ENCODE measurements at places on chromosomes 12 and 14.

DNA sequence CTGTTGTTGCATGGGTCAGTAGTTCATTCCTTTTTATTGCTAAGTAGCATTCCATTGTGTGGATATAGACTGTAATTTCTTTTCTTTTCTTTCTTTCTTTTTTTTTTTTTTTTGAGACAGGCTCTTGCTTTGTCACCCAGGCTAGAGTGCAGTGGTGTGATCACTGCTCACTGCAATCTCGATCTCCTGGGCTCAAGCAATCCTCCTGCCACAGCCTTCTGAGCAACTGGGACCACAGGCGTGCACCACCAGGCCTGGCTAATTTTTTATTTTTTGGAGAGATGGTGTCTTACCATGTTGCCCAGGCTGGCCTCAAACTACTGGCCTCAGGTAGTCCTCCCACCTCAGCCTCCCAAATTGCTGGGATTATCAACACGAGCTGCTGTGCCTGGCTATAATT is 5.2 kb downstream of the ATP6V0A2 start:
- no peak for DNase-seq

- DNase-seq: no peak
Measured at GRCh38 chr12:91722072-91722471, 423.6 kb downstream of the BTG1 start.

DNA sequence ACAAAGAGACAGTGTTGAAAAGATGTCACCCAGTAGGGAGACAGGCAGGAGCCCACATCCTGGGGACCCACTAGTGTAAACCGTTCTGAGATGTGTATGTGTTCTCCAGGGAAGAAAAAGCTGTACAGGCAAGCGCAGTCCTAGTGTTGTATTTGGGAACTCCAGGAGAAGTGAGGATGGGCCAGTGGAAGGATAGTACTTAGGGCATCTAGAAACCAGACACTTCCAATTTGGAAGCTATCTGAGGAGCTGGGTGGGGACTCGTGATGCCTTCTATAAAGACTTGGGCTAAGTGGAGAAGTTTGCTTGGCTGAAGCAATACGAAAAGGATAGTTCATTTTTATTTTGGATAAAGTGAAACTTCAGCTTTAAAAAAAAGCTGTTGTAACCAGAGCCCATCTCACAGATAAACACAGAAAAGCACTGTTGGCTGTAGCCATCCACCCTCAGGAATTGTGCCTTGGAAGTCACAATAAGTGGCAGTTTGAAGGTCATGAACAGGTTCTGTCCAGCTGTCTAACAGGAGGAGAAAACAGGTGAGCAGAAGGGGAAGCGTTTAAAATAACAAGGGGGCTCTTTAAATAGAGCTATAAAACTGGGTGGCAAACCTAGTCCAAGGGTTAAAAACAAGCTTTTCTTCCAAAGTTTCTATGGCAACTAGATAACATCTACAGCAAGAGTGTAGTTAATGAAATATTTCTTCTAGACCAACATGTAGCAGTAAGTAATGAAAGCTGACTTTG is 108.0 kb upstream of the ARHGAP5 start:
- no peak for DNase-seq

GRCh38 chr14:94174604-94175010 is 485 bp downstream of the PPP4R4 start:
- DNase-seq: no peak

GRCh38 chr12:58882826-58883225 is 37.5 kb downstream of the LRIG3 start:
- no peak for DNase-seq

- DNase-seq: no peak
Measured at GRCh38 chr12:15387772-15388171, 65.5 kb downstream of the PTPRO start.

DNA sequence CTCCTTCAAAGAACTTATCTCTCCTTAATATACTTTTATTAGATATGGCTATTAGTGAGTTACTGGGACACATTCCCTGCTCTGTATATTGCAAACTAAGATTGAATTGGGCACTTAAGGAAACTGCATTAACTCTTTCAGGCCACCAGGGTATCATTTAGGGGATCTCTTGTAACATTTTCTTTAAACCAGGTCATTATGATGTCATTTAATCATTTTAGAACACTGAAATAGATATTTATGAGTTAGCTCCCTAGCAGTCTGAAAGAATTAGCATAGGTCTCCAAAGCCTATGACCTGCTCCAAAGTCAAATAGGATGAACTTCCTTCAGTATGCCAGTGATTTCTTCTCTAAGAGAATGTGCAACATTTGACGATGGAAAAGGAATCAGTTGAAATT is 506.9 kb downstream of the FOXG1 start:
- DNase-seq: no peak

DNA sequence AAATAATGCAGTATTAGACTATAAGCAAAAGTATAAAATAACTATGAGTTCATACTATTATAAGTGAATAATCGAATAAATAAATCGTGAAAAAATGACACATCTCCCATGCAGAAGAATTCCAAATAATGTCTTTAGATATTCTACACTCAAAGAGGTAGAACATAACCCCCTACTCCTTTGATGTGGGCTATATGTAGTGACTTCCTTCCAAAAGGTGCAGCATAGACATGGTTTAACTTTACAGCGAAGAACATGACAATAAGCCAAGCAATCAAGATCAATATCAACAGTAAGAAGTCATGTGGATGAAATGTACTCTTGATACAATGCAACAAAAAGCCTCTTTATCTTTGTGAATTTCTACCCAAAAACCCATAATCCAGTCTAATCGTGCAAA is 46.0 kb upstream of the HIF1A start:
- DNase-seq: no peak

DNA sequence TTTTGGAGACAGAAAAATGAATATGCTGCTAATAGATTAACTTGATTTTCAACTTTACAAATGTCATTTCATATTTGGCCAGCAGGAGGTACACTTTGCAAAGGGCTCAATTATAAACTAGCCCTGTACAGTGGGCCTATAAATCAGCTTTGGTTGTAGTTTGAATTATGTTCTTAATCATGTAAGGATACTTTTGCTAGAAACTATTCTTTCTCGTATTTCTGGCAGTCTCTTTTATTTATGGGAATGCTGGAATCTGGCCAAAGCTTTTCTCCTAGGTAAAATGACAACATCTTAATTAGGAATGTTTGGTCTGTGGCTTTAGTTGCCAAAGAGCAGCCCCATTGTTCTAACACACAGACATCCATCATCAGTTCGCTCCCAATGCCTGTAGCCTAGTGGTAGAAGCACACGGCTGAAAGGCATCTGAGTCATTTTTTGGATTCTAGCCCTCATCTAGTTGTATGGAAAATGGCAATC is 1322.3 kb upstream of the SEL1L start:
- DNase-seq: no peak

- DNase-seq: no peak
Measured at GRCh38 chr12:48164451-48164850, 7.1 kb upstream of the ASB8 start.

- no peak for DNase-seq
Measured at GRCh38 chr12:109387425-109388166, 39.9 kb downstream of the MYO1H start.

DNA sequence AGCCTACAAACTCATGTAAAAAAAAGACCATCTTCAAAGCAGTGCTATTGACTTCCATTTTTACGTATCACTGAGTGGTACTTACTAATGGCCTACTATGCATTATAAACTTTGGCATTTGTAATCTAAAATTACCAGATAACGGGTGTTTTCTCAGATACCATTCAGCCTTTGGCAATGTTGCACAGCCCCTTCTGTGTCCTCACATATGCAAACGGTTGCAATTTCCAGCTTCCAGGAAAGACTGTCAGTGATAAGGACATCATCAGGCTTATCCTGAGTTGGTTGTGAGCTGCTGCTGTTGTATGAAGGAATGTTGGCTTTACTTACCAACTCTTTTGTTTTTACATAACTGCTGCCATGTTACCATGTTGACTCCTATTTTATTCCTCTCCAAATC is 1.6 kb upstream of the SLC6A13 start:
- DNase-seq: no peak

- no peak for DNase-seq
Measured at GRCh38 chr14:91335191-91336092, 82.2 kb downstream of the CCDC88C start.

GRCh38 chr14:73817020-73817655 is 34.5 kb upstream of the PTGR2 start:
- DNase-seq: no peak

DNA sequence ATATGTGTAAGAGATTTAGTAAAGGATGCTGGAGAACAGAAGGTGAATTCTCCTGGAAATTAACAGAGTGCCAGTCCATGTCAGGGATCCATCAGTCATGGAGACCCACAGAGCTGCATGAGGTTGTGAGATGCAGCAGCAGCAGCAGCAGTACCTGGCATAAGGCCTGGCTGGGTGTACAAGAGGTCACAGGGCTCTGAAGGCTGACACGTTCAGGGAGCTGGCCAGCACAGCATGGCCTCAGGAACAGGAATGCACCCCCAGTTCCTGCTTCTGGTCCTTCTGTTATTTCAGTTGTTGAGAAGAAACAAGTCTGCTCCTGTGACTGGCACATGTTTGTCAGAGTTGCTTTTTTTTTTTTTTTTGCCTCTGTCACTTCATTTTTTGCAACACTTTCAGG is 210.8 kb downstream of the CNTN1 start:
- DNase-seq: no peak

DNA sequence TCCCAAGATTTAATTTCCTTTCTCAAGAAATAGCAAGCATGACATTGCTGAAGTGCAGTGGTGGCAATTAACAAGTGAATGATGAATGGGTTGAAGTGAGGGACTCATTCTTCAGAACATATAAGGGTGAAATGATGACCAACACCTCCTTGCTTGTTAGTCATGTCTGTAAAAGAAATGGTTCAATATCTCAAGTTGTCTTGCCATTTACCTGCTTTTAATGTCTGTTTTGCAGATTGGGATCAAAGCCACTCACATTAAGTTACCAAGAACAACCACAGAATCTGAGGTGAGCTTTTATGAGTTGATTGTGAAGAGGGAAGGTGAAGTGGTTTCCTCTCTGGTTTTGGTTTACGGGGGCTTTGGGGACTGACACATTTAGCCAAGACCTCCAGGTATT is 24.1 kb downstream of the MTHFD1 start:
- DNase-seq: no peak

DNA sequence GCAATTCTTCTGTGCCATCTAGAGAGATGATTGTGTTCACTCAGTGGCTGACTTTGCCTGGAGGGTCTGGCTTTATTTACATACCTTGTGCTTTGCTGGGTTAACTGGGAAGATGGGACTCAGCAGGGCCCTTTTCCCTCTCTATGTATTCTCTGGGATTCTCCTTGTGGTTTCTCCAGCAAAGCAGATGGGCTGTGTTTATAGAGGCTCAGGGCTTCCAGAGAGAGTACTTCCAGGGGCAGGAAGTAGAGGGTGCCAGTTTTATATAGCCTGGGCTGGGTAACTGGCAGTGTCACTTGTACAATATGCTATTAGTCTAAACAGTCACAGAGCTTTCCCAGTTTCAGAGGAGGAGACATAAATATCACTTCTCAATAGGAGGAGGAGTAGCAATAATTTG is 509.9 kb downstream of the DIO2 start:
- no peak for DNase-seq
